ENCODE measurements at places on chromosomes 3 and 15.

GRCh38 chr15:65416845-65417416 is 5.8 kb downstream of the IGDCC4 start:
- DNase-seq = no peak

- DNase-seq = no peak
These were observed 178.1 kb upstream of the KBTBD8 start for GRCh38 chr3:66819993-66820501.

DNA sequence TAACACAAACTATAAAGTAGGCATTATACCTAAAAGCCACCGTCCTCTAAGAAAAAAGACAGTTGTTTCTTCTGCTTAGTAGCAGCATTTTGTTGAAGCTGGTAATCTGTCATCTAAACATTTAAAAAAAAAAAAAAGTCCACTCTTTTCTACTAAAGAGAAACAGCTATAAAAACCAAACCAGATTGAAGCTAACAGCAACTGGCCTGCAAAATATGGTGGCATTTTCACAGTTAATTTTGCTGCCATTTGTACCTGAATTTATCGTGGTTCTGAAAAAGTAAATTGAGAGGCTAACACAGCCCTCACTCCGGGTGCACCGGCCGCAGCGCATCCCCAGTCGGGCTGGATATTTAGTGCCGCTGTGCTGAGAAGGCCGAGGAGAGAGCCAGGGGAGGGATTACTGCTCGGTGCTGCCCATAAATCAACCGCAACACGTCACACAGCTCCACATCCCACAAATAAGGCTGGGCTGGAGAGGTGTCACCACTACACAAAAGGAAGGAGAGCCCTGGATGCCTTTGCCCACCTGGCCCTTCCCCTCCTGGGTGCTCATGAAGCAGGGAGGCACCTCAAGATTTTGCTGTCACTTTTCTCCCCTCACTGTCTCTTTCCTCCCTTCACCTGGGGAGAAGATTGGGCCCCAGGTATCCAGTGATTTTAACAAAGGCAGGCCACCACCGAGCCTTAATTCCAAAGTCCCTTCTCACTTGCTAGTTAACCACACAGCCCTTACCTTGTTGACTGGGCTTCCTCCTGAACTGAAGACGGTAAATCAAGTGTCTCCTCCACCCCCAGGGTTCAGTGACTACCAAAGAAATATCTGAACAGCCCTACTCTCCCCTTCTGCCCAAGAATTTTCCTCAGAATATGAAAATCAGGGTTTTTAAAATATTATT is 44.4 kb downstream of the MECOM start:
- no peak for DNase-seq

DNA sequence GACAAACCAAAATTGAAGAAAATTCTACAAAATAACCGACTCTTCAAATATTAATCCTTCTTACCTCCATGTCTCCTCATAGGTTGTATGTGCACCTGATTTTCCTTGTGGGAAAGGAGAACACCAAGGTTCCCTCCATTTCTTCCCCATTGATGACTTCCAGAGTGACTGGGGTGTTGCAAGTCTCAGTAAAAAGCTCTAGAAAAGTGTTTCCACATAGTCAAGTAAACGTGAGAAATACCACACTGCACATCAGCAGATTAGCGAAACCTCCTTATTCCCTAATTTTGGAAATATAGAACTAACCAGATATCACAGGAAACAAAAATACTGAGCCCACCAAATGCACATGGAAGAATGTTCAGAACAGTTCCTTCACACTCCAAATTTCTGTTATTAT is 4.9 kb upstream of the RPN1 start:
- no peak for DNase-seq

DNA sequence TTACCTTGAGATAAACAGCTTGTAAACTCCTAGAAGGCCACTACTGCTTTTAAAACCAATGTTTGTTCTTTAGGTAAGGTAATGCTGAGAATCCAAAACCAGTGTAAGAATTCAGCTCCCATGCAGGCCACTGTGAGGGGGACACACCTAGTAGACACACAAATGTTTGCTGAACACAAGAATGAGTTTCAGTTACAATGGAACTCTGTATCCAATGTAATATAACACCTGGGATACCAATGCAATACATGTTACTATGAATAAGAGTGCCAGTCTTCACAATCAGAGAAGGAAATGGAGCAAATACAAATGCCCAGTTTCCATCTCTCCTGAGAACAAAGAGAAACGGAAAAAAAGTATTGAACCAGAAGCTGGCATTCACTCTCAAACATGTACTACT is 65.9 kb downstream of the IGF2BP2 start:
- no peak for DNase-seq

DNA sequence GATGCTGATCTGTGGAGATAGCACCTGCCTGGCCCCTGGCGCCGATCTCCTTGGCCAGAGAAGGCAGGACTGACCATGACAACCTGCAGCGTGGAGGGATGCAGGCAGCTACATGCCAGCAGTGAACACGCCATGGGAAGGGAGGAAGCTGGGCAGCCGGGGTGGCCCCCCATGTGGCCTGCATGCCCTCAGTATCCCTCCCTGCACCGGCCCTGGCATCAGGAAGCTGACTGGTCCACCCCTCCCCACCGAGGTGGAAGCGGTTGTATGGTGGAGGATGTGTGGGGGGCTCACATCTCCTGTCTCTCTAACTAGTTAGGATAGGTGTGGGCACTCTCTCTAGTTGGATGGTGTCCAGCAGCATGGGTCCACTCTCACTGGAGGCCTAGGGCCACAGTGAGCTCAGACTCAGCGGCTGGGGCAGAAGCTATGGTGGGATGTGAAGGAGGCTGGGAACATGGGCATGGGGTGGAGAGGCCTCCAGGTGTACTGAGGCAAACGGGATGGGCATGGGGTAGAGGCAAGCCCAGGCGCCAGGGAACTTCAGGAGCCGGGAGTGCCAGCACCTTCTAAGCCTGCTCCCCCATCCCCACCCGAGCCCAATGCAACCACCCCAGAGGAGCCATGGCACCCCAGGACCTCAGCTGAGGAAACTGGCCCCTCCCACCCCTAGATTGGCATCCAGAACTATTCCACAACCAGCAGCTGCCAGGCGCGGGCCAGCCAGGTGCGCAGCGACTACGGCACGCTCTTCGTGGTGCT is 1.8 kb upstream of the ABTB1 start:
- DNase-seq = no peak

DNA sequence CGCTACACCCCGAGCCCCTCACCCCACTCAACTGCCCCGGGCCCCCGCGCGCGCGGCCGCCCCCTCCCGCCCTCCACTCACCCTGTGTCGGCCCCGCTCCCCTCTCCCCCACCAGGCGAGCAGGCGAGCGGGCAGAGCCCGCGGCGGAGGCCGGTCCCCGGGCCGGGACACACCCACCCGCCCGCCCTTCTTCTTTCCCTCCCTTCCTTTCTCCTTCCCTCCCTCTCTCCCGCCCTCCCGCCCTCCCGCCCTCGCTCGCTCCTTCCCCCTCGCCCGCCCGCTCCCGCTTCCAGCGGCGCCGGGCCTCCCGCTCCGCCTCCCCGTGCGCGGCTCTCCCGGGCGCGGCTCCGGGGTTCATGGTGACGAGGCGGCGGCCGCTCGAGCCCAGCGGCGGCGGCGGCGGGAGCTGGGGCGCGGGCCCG is at the start of gene CTDSPL:
Gene CTDSPL, plus strand, starts transcription at position 261 of the 422 bp plus-strand sequence. CDS start 320 bp downstream, outside the sequence.
- no peak for DNase-seq

DNA sequence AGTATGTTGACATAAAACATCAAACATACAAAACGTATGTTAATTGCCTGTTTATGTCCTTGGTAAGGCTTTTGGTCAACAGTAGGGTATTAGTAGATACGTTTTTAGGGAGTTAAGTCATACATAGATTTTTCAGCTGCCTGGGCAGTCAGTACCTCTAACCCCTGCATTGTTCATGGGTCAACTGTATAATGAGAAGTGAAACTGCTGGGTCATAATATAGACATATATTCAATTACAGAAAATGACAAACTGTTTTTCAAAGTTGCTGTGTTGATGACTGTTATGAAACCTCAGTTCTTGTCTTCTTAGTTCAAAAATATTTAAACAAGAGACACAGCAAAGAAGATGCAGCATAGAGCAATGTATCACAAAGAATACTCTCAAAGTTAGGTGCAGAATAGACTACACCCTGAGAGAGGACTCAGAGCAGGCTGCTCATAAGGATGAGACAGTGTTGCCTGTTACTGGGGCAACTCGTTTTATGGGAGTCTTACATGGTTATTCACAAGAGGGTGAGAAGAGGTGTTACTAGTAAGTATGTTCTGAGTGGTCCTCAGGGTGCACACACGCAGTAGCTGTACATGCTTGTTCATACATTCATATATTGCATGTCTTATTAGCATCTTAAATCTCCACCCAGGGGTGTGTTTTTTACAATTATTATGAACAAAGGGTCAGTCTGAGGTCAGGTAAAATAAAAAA is 53.1 kb upstream of the ADAMTS17 start:
- DNase-seq = no peak

DNA sequence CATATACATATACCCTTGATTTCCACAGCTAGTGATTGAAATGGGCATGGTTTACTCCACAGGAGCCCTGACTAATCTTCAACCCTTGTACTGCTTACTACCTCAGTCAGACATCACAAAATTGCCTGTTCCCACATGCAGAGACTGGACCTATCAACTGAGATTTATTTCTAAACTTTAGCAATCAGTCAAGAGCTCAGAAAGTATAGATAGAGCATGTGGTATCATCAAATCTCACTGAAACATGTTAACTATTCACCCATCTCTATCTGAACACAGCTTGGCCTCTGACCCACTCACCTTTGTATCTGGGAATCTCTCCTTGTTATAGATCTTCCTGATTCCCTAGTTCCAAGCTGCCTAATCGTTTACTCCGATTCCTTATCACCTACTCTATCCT is 14.6 kb downstream of the ADAM10 start:
- no peak for DNase-seq

GRCh38 chr15:78730955-78731354 is 80.3 kb downstream of the ADAMTS7 start:
- DNase-seq = no peak

DNA sequence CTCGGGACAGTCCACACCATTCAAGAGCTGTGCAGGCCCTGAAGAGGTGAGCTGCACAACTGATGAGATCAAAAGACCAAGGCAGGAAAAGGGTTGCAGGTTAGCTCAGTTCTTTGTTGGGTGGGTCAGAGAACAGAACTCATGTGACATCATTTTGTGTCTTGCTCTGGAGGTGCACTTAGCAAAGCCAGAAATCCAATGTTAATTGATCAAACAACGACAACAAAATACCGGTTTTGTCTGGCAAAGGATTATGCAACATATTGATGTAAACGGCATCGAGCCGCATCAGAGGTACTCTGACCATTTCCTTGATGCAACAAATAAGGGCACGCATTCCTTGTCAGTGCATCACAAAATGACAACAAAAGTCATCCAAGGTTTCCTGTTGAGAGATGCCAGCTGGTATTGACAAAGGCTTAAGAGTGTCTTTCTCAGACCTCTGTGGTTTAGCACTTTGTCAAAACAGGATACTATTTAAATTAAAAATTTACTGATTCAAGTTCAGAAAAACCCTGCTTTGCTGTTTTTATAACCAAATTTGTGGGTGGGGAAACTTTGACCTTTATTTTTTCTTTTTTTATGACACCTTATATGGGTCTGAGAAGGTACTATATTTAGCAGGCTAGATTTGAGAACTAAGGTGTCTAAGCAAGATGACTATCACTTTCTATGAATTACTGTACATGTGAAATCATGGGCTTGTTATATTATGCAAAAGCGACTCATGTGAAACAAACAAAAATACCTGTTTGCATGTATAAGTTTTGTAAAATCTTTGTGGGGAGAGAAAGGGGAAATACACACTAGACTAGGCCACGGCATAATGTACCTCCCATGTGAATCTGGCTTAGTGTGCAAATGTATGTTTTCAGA is 496.1 kb downstream of the FOXP1 start:
- peak; percentile 56 for DNase-seq

DNA sequence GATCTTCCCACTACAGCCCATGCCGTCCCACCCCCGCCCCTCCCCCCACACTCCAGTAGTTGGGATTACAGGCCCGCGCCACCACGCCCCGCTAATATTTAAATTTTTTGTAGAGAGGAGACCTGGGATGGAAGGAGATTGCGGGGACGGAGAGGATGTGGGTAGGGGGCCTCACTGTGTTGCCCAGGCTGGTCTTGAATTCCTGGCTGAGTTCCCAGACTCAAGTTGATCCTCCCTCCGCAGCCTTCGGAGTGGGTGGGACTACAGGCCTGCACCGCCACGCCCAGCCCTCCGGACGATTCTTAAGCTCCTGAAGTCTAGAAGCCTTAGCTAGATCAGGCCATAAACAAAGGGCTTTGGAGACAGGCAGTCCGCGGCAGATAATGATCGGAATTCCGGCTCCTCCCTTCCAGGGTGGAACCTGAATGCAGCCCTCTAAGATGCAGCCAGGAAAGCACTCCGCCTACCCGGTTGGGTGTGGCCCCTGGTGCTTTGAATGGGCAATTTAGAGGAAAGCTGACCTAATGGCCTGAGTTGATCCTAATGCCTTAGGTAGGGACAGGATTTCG is at the start of gene DPPA2:
Gene DPPA2, minus strand, starts transcription at position 356 of the 569 bp plus-strand sequence. CDS start 1,975 bp downstream, outside the sequence.
- DNase-seq = no peak

DNA sequence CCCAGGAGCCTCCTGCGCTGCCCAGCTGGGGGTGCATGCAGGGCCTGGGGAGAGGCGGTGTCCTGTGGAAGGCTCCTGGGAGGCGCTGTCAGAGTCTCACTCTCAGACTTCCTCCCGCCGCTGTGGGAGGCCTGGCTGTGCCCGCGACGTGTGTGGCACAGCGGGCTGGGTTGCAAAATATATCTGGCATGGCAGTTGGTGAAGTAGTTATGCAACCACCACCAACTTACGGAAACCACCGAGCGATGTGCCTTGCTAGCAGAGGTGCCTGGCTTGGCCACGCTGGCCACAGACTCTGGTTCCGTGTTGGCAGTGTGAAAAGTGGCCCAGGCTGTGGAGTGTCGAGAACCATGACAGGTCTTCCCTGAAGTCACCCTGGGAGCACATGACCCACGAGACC is 30.6 kb upstream of the GATA2 start:
- DNase-seq = no peak

DNA sequence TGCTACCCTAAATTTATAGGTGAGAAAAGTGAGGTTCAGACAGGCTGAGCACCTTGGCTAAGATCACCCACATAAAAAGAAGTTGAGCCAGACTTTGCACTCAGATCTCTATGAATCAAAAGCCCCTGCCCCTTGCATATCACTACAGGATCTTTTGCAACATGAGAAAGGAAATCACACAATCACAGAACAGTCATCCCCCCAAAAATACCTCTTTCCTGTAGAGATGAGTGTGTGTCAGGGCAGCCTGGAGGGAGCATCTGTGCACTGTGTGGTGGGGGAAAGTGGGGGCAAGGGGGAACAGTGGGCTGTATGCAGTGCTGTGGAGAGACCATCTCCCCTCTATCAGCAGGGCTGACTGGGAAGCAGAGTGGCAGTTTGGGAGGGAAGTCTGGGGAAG is 46.6 kb downstream of the EPHB3 start:
- DNase-seq = peak; percentile 9

DNA sequence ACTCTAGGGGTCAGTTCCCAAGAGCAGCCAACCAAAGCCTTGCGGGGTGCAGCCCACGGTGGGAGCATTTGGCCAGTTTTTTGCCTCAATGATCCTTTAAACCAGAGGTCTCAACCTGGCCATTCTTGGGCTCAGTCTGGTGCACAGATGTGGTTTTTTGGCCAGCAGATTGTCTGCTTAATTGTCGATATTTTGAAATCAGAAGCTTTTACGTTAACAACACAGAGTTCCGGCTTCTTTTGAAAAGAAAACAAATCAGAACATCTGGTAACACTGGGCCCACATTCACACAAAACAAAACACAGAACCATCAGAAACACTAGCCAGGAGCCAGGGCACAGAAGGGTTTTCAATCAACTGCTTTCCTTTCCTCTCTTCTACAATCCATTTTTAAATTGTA is 127.7 kb downstream of the XXYLT1 start:
- no peak for DNase-seq

Data from CD4-positive, alpha-beta T cell treated with Interleukin-6 at 100 ng/mL for 8 hours (primary cell).